NK-92 treated with Interleukin-12 subunit alpha and Interleukin-12 subunit beta, amount 100 ng/mL, for 24 hours (cell line): ENCODE measurements at places on chromosomes 2 and 18.

DNA sequence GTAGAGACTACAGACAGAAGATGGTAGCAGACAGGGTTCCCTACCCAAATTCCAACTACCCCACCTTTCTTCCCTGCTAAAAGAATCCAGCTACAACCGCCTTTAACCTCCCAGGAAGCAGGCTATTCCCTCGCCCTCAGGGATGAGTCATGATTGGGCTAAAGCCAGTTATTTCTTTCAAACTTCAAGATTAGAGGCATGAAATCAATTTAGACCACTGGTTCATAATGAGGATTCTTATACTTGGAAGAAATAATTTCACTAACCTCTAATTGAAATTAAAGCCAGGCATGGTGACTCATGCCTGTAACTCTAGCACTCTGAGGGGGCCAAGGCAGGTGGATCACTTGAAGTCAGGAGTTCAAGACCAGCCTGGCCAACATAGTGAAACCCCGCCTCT is 20.0 kb downstream of the TRIP12 start:
- DNase-seq: no peak

- DNase-seq: no peak
Measured at GRCh38 chr2:60498816-60499429, 54.5 kb downstream of the BCL11A start.

GRCh38 chr2:233210843-233211547 is 40.5 kb upstream of the ATG16L1 start:
- no peak for DNase-seq

DNA sequence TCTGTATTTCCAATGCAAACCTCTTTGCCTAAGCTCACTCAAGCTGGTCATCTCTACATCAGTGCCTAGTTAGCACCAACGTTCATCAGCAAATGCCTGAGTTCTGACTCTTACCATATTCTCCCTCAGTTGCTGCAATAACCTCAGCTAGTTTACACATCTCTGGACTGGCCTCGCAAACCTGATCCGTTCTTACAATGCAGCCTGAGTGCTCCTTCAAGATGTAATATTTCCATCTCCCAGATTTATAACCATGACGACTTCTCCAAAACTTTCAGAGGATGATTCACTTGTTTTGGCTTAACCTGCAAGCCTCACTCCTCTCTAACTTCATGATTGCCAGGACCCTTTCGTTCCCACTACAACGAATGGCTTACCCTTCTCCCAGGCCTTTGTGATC is 69.7 kb downstream of the DIPK1C start:
- DNase-seq: no peak

DNA sequence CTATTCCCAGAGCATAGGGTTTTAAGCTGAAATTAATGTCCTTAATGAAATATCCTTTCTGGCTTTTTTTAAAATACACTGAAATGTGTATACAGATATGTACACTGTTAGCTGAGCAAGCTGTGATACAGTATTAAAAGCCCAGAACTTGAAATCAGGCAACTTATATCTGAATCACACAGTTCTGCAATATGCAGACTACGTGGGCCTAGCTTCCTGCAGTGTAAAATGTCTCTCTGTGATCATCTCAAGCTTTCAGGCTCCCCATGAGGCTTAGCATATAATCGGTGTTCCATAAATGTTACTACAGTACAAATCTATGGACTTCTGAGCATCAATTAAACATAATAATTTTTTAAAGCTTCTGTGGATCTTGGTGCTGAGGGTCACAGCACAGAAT is 8.2 kb downstream of the FBXO15 start:
- no peak for DNase-seq

- DNase-seq: no peak
Measured at GRCh38 chr2:100741880-100742276, 78.1 kb upstream of the NPAS2 start.

DNA sequence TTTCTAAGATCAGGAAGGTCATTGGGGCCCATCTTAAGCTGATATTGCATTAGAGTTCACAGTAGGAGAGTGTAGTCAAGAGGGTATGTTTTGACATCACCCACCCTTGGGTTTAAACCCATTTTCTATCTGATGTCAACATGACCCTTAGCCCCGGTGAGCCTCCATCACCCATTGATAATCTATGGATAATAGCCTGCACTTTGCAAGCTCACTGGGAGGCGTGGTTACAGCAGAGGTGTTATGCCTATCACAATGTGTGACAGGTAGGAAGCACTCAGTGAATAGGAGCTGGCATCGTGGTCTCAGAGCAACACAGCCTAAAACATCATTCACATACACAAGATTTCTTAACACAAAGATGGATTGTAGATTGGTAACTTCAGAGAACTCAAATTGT is 21.3 kb downstream of the IL18RAP start:
- DNase-seq: no peak

DNA sequence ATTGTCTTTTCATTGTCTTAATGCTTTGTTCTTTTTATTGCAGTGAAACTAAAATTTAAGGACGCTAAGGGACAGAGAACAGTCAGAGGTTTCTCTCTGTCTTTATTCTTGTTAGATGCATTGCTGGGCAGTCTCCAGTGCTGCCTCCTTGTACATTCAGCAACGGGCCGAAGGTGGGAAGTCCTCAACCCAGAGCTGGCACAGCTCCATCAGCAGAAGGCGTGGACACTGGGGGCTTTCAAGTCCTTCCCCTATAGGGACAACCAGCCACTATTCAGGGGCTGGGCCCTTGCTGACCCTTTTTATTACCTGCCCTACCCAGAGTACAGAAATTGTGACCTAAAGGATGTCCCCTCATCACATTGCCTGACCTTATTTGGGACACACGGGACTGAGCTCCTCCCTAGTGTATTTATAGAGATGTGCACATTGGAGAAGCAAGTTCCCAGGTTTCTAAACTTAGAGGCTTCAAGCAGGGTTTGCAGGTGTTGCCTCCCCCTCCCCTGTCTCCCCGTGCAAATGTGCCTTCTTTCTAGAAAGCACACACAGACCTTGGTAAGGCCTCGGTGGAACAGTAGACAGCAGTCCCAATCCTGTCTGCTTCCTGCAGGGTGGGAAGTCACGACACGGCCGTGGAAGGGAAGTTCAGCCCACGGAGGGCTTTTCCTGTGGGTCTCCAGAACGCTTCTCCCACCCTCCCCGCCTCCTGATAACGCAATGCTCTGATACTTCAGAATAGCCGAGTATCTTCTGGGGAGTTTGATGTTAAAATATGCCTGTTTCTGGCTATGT is 68.2 kb downstream of the ZCCHC2 start:
- DNase-seq: no peak

GRCh38 chr18:45690975-45691815 is 32.8 kb upstream of the SLC14A1 start:
- DNase-seq: peak; percentile 43

GRCh38 chr2:128492966-128493811 is 174.5 kb upstream of the HS6ST1 start:
- no peak for DNase-seq

- DNase-seq: no peak
Measured at GRCh38 chr2:163778045-163778781, 42.4 kb upstream of the FIGN start.

DNA sequence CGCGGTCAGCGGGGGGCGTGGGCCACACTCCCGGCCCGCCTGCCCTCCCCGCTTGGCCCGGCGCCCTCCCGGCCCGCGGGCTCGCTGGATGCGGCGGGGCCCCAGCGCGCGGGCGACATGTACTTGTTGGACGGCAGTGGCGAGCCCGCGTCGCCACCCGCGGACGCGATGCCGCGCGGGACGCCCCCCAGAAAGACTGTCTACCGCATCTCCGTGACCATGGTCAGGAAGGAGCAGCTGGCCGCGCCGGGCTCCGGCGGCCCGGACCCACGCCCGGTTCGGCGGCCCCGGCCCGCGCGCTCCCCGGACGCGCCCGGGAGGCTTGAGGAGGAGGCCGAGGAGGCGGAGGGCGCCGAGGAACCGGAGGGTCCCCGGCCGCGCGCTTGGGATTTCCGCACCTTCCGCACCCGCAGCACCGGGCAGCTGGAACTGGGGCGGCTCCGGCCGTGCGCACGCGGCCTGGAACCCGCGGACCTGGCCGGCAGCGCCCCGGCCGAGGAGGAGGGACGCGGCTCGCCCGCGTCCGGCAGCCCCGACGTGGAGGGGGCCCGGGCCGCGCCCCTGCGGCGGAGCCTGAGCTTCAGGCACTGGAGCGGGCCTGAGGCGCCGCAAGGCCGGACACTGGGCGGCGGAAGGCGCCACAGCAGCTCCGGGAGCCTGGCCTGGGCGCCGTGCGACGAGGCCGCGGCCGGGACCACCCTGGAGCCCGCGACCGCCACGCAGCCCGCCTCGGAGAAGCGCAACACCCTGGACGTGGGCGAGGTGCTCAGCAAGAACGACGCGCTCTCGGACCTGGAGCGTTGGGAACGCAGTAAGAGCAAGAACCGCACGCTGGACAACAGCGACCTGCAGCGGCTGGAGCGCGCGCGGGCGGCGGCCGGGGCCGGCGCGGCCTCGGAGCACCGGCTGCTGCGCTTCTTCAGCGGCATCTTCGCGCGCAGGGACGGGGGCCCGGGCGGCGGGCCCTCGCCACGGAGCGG is 176.4 kb downstream of the AGAP1 start:
- no peak for DNase-seq

DNA sequence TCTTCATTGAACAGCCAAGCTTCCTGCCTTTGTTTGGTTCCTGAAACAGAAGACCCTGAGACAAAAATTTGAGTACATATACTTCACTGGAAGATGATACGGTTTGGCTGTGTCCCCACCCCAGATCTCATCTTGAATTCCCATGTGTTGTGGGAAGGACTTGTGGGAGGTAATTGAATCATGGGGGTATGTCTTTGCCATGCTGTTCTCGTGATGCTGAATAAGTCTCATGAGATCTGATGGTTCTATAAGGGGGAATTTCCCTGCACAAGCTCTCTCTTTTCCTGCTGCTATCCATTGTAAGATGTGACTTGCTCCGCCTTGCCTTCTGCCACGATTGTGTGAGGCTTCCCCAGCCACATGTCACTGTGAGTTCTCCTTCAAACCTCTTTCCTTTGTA is 76.5 kb downstream of the BABAM2 start:
- DNase-seq: no peak

- no peak for DNase-seq
Measured at GRCh38 chr18:2893056-2893455, 46.2 kb downstream of the EMILIN2 start.
